Astrocyte of the spinal cord (primary cell): ENCODE measurements at places on chromosomes 7 and 10.

- DNase-seq = peak; percentile 35
Measured at GRCh38 chr10:113454341-113455061, 98.4 kb upstream of the HABP2 start.

GRCh38 chr10:46787321-46787615, 124.0 kb upstream of the PTPN20 start:
- peak; percentile 46 for DNase-seq

DNA sequence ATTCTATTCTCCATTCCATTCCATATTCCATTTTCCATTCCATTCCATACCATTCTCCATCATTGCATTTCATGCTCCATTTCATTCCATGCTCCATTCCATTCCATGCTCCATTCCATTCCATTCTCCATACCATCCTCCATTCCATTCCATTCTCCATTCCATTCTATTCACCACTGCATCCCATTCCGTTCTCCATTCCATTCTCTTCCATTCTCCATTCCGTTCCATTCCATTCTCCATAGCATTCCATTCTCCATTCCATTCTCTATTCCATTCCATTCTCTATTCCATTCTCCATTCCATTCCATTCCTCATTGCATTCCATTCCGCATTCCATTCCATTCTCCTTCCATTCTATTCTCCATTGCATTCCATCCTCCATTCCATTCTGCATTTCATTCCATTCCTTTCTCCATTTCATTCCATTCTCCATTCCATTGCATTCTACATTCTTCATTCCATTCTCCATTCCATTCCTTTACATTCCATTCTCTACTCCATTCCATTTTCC, 84.0 kb downstream of the NSUN6 start:
- no peak for DNase-seq

- DNase-seq = no peak
Measured at GRCh38 chr7:67435894-67436535, 439.4 kb downstream of the TYW1 start.

- no peak for DNase-seq
Measured at GRCh38 chr10:70599791-70600190, 2.8 kb downstream of the PRF1 start.

- no peak for DNase-seq
Measured at GRCh38 chr10:132229096-132229495, 42.3 kb downstream of the DPYSL4 start.

- no peak for DNase-seq
Measured at GRCh38 chr7:38178695-38179344, 775 bp downstream of the STARD3NL start.
